ENCODE measurements at places on chromosomes 3 and 15.

DNA sequence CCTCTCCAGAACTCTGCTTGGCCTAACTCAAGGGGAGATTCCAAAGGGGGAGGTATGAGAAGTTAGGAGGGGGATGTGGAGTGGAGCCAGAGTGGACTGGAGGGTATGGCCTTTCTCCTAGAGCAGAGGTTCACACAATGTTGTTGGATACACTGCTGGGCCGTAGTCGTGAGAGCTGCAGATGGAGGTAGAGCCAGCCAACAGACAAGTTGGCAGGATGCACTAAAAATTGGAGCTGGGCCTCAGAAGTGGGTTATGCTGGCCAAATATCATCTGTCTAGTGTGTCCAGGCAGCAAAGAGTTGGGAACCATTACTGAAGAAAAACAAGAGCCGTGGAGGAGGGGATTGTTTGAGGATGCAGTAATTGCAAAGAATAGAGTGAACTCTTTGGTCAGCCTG, 27.7 kb upstream of the LRRFIP2 start:
- DNase-seq = no peak

DNA sequence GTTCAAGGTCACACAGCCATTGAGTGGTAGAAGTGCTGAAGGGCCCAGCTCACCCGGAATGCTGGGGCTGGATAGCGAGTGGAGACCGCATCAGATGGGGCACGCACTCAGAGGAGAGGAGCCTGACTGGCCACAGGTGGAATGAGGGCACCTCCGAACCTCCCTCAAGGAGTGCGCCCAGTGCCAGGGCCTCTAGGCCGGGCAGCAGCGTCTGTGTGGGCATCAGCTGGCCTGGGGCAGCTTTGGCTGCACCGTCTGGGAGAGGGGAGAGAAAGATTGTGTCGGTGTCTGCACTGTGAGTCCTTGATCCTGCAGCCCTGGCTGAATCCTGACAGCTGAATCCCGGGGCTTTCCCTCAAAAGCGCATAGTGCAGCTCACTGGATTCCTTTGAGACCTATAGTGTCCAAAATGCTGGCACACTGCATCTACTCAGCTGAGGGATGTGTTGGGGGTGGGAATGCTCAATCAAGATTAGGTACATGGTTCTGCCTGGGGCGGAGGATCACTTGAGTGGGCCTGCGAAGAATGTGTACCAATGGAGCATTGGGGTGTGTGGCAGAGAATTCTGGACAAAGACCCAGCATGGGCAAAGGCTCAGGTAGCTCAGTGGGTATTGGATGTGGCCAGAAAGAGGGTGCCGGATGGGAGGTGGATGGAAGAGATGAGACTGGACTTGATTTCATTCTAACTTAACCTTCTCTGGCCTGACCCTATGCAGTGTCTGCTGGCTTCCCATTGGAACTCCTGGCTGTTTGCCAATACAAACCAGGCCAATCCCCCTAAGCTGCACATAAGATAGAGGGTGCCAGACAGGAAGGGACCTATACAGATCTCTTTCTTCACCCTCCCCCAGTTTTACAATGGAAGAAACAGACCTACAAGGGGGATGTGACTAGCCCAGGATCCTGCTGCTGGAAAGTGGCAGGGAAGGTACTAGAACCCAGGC, 950 bp downstream of the ANKDD1A start:
- no peak for DNase-seq

DNA sequence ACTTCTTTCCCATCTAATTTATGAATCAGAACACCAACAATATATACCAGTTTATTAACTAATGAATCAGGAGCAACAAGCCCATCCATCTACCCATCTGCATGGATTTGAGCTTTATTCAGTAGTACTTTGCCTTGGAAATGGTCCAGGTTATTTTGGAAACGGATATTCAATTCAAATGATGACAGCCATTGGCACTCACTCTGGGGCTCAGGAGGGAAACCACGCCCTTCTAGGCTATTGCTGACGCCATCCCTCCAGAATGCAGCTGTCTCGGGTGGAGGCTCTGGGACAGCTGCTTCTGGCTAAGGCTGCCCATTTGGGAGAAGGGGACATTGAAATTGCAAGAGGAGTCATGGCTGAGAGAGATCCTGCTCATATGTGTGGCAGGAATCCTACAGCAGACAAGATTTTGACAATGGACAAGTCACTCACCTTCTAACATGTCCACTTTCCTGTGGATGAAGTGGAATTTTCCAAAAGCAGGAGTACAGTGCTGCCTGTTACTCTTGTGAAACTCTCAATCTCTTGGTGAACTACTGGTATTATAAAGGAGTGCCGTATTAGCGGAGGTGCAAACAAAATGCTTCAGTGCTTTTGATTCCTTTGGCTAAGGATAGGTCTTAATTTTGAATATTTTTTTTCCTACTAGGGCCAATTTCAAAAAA, 29.3 kb upstream of the TRAK1 start:
- DNase-seq = no peak

GRCh38 chr3:194962056-194962455, 276.4 kb downstream of the FAM43A start:
- DNase-seq = no peak

DNA sequence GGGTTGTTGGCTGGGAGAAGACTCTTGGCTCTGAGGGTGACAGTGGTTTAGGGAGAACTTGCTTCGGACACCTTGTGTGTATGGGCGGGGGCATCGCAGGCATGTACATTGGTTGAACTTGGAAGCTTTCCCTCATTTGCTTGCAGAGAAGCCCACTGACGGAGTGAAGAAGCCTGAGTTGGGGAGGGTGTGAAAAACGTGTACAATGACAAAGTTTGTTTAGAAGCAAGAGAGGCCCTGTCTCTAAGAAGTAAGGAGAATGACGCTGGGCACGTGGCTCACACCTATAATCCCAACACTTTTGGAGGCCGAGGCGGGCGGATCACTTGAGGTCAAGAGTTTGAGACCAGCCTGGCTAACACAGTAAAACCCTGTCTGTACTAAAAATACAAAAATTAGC, 13.7 kb downstream of the LIMD1 start:
- DNase-seq = no peak

DNA sequence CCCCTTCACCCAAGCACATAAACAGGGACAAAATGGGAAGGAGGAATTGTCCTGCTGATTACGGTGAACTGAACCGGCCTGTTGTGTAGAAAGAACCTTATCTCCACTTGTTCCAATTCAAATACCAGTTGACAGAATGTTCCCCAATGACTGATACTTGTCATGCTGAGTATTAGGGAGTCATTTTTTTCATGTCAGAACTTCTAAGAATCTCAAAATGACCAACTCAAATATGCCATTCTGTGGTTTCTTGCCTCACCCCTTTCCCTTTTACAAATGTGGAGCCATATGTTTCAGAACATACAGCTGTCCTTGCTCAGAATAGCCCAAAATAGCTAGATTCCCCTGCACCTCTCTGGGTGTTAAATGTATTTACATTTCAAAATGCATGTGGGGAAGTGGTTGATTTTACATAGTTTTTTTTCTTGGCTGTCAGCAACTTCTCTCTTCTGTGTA, 405.9 kb upstream of the TBL1XR1 start:
- no peak for DNase-seq

DNA sequence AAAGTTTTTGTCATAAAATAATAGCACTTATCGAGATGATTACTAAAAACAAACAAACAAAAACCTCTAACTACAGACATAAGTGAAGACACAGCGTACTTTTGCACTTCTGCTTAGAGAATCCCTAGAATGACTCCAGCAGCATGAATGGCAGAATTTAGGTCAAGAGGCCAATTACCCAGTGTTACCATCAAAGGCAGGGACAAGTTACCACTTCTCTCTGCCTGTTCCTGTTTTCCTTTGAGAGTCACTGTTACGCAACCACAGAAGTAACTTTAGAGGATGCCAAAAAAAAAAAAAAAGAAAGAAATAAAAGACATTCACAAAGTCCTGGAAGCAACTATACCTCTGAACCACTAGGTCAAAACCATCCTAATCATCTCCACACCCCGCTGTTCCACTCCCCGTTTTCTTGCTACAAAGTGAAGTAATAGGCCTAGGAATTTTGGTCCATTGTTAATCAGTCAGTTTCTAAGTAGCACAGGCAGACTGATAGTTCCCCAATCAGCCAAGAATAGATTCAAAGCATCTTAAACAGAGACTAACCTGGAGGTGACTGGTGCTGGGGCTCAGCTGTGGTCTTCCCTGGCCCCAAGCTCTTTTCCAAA, 41.9 kb downstream of the FMN1 start:
- no peak for DNase-seq

GRCh38 chr3:71885006-71885405, 100.1 kb upstream of the PROK2 start:
- DNase-seq = no peak

GRCh38 chr15:41215708-41216107, 14.8 kb downstream of the EXD1 start:
- no peak for DNase-seq

- DNase-seq = no peak
Measured at GRCh38 chr3:157275832-157276231, 115.9 kb upstream of the CCNL1 start.

DNA sequence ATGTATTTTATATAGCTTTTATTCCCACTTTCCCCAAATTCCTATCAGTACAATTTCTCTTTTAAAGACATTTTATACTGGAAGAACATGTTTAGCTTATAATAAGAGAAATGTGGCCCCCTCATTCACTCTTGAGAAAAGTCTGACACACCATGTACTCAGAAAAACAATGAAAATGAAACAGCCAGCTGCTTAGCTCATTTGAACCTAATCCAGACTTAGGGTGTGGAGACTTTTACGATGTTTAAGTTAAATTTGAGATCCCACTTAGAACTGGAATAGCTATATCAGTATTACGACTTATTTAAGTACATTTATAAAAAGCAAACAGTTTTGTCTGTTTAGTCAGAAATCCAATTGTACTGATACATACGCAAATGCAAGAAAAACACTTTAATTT, 252.3 kb upstream of the ARRDC4 start:
- no peak for DNase-seq

- DNase-seq = no peak
Measured at GRCh38 chr15:58438956-58439355, 7.2 kb downstream of the LIPC start.

DNA sequence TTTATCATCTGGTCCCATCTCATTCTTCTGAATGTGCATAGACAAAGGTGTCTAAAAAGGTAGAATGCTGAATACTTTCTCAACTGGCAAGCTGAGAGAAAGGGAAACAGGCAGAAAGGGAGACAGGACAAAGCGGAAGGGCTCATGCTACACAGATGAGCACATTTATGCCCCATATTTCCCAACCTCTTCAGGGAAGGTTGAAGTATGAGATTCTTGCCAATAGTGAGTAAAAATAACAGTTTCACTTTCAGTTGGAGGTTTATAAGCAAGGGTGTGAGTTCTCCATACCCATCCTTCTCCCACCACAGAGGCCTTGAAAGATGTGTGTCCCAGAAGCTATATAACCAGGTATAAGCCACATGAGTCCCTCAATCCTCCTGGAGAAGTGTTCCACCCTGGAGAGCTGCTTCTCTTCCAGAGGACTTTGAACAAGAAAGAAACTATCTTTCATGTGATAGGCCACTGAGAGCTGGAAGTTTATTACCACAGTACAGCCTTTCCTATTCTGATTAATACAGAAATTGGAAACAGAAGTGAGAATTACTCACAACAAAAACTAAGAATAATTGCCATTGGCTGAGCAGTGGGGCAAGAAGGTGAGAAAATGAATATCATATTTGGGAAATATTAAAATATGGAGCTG, 709.4 kb upstream of the NR2F2 start:
- no peak for DNase-seq

DNA sequence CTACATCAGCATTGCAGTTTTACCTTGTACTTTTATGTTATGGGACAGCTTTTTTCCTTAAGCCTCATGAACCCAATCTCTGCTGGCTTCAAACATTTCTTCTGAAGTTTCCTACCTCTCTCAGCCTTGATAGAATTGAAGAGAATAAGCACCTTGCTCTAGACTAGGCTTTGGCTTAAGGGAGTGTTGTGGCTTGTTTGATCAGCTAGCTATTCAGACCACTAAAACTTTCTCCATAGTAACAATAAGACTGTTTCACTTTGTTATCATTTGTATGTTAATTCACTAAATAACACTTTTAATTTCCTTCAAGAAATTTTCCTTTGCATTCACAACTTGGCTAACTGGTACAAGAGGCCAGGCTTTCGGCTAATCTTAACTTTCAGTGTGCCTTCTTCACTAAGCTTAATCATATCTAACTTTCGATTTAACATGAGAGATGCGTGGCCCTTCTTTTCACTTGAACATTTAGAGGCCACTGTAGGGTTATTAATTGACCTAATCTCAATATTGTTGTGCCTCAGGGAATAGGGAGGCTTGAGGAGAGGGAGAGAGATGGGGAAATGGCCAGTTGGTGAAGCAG, 8.1 kb upstream of the TIGIT start:
- DNase-seq = no peak

- DNase-seq = no peak
Measured at GRCh38 chr3:148005456-148005855, 596.3 kb downstream of the ZIC1 start.

DNA sequence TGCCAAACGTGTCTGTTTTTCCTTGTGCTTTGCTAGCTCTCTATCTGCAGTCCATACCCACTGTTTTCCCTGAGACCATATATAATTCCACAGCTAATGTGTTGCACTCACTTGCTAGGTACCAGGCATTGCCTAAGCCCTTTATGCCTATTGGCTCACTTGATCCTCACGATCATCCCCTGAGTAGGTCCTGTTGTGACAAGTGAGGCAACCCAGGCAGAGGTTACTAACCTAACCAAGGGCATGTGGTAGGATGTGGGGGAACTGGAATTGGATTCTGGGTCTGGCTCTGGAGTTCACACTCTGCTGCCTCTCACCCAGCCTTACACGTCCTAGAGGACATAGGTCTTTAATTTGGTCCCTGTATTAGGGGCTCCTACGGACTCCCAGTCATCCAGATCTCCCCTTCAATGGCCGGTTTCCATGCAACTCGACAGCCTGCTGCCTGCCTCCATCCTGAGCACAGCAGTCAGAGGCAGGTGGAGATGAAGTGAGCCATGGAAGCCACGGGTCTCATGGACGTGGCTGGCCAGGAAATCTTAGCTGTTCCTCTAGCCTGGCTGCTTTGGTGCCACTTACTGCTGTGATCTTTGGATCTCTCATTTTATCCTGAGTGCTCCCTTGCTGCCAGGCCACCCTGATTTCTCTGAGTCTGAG, 38.9 kb upstream of the MYZAP start:
- DNase-seq = no peak

Measured in stimulated activated CD4-positive, alpha-beta T cell treated with anti-CD3 and anti-CD28 coated beads, Interleukin-12 subunit alpha, Interleukin-12 subunit beta, amount 100 ng/mL, for 48 hours (primary cell).